GF-D8 (cell line): ENCODE measurements at places on chromosomes 5 and 9.

DNA sequence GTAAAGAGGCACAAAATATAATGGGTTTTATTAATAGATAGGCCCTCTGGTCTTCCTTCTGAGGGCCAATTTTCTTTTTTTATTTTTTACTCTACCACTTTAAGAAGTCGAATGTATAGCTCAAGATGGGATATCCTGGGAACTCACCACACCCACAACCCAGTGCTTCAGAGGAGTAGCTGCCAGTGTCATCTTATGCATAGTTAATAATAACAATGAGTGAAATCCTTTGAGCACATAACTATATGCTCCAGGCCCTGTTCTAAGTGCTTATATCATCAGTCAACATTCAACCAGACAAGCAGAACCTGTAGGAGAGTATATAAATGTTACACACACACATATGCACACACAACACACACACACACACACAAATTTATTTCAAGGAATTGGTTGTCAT lies 150.3 kb upstream of the ACTBL2 start:
- no peak for DNase-seq

DNA sequence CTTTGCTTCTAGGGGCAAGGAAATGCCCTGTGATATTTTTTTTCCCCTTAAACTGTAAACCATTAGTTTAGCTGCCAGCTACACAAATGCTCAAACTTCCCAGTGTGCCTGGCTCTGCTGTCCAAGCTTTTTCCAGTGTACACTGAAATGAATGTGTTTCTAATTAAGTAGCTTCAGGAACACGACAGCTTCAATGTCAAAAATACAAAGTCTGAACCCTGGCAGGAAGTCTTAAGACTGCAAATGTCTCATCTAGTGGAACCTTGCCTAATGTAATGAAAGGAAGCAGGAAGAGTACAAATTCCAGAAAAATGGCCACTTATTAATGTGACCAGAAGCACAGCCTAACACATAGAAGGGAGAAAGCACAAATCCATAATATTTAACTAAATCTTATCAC lies 255.2 kb downstream of the CRB2 start:
- DNase-seq: no peak

- no peak for DNase-seq
Observed at GRCh38 chr9:570187-570586, 271.3 kb upstream of the DMRT1 start.

DNA sequence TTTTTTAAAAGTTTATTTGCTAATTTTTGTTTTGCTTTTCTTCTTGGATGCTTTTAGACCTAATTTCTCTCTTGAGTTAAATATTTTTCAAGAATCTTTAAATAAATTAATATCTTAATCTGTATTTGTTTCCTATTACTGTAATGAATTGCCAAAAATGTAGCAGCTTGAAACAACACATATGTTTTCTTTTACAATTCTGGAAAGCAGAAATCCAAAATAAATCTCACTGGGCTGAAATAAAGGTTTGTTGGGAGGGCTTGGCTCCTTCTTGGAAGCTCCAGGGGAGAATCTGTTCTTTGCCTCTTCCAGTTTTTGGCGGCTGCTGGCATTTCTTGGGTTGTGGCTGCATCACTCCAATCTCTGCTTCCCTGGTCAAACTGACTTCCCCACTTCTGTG lies 658.1 kb upstream of the ARRDC3 start:
- DNase-seq: no peak

- DNase-seq: peak; percentile 46
Observed at GRCh38 chr9:112755016-112755427, 4.5 kb downstream of the SNX30 start.

DNA sequence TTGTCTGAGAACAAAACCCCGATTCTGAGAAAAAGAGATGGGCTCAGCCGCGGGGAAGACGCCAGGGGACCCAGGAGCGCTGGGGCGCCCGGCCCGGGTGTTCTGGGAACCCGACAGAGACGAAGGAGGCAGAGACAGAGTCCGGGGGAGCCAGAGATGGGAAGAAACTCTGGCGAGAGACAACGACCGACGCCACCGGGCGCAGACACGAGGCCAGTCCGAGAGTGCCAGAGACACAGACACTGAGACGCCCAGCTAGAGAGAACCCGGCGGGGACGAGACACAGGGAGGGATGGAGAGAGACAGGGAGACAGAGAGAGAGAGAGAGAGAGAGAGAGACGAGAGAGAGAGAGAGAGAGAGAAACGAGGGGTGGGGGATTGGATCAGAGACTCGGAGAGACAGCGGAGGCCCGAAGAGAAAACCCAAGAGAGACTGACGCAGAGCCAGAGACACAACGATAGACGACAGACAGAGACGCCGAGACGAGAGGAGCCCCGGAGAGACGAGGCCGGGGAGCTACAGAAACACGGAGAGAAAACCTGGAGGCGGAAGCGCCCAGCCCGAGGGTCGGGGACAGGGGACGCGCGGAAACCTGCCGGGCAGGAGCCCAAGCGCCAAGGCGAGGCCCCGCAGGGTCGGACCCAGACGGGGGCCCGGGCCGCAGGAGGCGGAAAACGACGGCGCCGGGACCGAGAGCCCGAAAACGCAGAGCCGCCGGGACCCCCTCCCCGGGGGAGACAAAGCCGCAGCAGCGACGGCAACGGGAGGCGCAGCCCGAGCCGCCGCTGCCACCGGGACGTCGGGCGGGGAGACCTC lies 3.3 kb downstream of the NR5A1 start:
- DNase-seq: no peak

DNA sequence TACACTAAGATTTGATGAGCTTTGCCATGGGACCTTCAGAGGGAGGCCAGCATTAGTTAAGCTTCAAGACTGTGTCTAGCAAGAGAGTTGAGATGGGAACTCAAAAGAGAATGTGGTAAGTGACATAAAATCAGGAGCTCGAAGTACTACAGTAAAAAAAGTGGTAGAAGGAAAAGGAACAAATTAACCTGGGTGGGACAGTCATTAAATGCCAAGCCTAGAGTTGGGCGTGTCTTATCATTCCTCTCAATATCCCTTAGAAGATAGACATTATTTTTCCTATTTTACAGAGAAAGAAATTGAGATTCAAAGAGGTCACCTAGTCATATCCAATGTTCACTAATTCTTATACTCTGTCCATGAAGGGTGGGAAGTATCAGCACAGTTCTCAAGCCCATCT lies 3.3 kb upstream of the TXN start:
- no peak for DNase-seq

GRCh38 chr5:66958201-66958979 lies 238.2 kb downstream of the CD180 start:
- no peak for DNase-seq

- no peak for DNase-seq
Observed at GRCh38 chr9:108386032-108386431, 469.8 kb downstream of the ACTL7B start.

GRCh38 chr9:76651119-76651705 lies 113.0 kb upstream of the PCA3 start:
- no peak for DNase-seq

DNA sequence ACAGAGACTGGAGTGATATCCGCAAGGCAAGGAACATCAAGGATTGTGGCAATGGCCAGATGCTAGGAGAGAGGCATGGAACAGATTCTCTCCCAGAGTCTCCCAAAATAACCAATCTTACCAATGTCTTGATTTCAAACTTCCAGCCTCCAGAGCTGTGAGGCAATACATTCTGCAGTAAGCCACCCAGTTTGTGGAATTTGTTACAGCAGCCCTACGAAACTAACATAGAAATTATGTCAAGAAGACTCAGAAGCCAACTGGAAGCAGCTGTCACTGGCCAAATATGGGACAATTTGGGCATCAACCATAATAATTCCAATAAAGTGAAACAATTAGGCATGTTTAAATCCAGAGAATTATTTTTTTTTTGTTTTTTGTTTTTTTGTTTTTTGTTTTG lies 271.1 kb downstream of the NDUFS4 start:
- no peak for DNase-seq

GRCh38 chr5:72815580-72816283 lies 729 bp upstream of the TNPO1 start:
- no peak for DNase-seq

DNA sequence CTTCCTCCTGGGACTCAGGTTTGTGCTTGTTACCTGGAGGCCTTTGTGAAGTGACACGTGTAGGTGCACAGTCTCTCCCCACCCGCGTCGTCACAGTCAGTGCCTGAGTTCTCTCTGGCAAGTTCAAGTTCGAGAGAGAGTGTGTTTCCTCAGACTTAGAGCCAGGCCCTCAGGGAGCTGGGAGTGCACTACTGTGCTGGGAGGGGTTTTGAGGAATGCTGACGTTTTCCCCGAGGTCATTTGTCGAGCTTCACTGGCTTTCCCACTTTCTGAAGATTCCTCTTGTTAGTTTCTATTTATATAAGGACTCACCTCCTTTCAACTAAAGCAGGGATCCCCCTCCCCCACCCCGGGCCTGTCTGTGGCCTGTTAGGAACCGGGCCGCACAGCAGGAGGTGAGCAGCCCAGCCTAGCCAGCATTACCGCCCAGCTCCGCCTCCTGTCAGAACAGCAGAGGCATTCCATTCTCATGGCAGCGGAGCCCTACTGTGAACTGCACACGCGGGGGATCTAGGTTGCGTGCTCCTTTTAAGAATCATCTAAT lies 209.2 kb downstream of the DIRAS2 start:
- DNase-seq: no peak

DNA sequence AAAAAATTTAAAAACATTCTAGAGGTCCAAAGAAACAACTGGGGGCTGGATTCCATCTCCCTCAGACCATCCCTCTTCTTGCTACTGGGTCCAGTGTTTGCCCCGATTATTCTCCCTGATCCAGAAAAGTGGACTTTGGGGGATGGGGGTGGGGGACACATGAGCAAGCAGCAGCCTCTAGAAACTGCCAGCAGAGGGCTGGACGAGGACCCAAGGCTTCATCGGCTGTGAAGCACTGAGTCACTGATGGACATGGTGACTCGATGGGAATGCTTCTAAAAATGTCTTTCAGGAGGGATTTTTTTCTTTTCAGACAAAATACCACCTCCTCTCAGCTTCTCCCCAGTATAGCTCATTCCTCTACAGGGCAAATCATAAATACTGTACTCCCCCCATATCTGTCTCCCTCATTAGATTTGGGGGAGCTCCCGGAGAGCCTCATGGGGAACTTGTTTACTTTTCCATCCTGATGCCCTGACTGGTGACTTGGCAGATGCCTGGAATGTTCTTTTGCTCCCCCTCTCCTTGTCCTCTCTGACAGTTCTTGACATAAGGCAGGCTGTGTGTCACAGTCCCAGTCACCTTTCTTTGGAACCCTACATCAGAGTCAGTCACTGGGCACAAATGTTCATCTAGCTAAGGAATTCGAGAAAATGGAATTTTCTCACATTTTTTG lies 67.2 kb upstream of the STC2 start:
- DNase-seq: no peak

DNA sequence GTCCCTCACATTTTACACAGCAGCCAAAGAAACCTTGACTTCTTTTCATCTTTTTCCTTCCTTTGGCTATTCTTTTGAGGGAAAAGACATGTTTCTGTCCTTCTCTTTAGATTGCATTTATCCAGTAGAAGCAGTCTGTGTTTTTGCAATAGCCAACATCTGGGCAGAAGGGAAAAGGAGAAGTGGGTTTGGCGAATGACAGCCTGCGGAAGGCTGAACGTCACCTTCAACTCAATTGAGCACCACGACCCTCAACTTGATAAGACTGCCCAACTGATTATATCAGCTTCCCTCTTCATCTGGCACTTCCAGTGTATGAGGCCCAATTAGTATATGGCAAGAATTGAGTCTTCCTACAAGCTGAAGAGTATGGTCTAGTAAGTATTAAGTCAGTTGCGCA lies 1997.6 kb upstream of the WWC1 start:
- DNase-seq: no peak

- no peak for DNase-seq
Observed at GRCh38 chr9:104740621-104741020, 6.9 kb upstream of the NIPSNAP3A start.

GRCh38 chr9:25537808-25538207 lies 140.4 kb downstream of the TUSC1 start:
- no peak for DNase-seq

- DNase-seq: no peak
Observed at GRCh38 chr5:14265570-14265969, 122.4 kb downstream of the TRIO start.

DNA sequence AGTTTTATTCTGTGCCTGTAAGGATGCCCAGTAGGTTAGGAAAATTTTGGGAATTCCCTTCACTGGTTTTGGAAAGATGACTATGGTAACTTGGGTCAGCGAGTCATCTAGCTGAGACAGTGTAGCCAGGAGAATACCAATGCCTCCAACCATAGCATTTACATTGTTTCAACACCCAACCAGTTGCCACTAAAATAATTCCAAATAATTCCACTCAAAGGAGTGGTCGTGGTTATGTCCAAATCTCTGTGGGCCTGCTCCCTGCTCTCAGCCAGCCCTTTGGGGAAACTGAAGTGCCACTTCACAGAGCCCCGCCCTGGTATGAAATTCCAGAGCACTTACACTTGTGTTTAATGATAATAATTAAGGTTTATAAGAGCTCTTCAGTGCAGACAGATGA lies 310.5 kb downstream of the PLK2 start:
- DNase-seq: no peak

DNA sequence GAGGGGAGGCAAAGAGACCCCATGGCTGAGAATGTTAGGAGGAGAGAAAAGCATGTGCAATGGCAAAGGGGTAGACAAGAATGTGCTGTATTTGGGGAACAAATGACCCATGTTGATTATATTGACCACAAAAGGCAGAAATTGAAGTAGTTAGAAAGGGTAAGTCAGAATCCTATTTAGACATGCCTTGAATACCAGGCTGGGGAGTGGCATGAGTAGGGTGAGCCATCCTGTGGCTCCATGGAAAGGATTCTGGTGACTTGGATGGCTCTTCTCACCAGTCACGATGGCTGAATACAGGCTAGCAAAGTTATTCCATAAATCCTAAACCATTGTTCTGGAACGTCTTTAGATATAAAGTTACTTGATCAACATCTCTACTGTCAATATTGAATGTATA lies 73.4 kb upstream of the MEF2C start:
- no peak for DNase-seq

GRCh38 chr9:36457836-36458429 lies 57.9 kb upstream of the RNF38 start:
- DNase-seq: no peak

DNA sequence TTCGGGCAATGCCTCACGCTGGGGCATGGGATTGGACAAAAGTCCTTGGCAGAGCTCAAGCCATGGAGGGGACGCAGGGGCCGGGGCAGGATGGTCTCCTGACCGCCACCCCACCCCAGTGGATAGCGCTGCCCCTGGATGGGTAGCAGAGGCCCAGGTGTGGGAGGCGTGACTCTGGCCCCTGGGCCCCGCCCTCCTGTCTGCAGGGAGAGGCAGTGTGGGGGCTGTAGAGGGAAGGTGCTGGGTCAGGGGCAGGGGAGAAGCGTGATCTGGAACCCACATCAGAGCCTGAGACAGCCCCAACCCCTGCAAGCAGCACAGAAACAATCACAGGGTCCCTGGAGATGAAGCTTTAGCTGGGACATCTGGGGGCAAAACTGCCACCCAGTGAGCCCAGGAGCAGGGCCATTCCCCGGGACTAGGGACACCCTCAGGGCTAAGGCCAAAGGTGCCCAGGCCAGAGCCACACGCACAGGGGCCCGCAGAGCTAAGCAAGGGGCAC lies 36.2 kb downstream of the NACC2 start:
- no peak for DNase-seq

GRCh38 chr9:21904776-21905175 lies 89.4 kb downstream of the CDKN2A start:
- DNase-seq: no peak

DNA sequence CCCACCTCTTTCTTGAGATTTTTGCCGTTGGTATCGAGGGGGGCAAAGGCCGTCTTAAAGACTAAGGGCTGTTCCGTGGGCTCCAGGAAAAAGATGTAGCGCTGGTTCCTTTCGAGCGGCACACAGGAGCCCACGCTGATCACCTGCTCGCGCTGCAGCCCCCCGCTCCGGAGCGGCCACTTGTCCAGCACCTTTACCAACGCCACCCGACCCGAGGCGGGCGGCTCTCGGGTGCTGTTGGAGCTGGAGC lies 781 bp downstream of the NRG2 start:
- no peak for DNase-seq
